RWPE2 (cell line): ENCODE measurements at places on chromosomes 16 and 17.

- DNase-seq: no peak
These were observed 572 bp downstream of the MPG start for GRCh38 chr16:78444-79150.

DNA sequence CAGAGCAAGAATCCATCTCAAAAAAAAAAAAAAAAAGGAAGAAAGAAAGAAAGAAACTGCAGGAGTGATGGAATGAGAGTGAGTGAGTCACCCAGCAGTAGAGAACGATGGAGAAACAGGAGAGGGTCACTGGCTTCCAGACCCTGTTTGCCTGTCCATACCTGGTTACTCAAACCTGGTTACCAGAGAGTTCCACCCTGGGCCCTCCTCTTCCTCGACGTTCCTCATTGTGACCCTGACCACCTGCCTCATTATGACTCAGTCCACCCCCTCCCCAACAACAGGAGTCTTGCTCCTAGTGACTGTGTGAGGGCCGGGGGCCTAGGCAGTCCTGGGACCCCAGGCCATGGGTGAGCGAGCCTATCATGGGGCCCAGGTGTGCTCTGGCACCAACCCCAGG lies at the start of gene SPEM3:
SPEM3 (plus strand) TSS at position 301 of the 400 bp plus-strand sequence; CDS start at position 347, 46 bp downstream.
- no peak for DNase-seq

GRCh38 chr16:27549464-27549745 lies 308 bp downstream of the GTF3C1 start:
- no peak for DNase-seq

GRCh38 chr17:74079537-74080300 lies 123.8 kb upstream of the RPL38 start:
- DNase-seq: no peak

DNA sequence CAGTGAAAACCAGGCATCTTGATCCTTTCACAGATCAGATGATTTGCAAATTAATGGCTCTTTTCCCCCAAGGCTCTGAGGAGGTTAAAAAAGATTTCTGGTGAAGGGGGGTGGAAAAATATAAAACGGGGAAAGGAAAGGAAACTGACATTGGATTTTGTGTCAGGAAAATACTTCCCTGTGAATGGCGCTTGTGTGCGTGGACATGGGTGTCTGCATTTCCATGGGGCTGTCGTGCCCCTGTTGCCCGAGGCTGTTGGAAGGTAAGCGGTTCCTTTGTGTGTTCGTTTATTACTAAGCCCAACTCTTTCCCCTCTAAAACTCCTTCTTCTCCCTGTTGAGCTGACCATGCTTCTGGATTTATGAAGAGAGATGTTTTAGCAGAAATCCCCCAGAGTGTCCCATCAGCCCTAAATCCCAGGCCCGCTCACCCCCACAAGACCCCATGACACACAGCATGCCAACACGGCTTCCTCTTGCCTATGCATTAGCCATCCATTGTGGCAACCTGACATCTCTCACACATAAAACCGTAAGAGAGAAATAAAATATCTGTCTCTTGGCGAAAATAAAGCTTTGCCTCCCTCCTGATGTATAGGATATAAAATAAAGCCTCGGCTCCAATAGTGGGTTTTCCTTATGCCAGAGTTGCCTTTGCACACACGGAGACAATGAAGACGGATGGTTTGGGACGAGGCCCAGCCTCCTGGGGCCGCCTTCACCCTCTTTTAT lies 7.3 kb upstream of the LHX1 start:
- DNase-seq: no peak

DNA sequence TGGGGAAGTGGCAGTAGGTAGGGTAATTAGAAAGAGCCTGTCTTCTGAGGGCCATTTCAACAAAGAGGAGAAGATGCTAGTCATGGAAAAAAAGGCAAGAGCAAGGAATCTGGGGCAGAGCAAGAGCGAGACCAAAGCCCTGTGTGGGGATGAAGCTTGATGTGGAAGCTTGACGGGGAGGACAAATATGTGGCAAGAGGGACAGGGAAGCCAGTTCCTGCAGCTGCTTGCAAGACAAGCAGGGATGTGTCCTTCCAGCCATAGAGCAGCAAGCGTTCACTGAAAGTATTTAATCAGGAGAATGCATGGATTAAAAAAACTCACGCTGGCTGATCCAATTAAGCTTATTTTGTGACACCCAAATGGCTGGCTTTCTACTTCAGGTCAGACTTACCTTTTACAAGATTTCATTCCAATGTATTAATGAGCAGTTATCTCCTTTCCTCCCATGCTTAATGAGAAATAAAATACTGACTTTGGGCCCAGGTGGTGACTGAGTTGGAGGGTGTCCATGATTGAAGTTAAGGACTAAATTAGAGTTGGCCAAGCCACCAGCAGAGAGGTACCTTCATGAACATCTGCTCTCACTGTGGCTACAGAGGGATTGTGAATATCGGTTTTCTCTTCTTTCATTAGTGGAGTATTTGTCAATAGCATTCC lies 76.8 kb downstream of the ABCA8 start:
- DNase-seq: no peak

DNA sequence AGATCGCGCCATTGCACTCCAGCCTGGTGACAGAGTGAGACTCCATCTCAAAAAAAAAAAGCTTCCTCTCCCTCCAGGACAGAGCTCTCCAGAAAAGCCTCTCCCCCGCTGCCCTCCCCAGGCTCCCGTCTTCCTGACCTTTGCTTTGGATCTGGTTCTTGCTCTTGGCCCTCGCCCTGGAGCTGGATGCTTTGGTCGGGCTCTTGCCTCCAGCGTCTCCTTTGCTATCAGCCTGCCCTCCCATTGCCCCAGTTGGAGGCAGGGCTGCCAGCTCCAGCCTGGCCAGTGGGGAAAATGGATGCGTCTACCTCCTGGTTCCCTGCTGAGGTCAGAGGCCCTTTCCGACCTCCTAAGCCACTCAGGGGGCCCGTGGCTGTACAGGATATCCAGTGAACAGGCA lies 35.9 kb downstream of the TRARG1 start:
- DNase-seq: no peak

DNA sequence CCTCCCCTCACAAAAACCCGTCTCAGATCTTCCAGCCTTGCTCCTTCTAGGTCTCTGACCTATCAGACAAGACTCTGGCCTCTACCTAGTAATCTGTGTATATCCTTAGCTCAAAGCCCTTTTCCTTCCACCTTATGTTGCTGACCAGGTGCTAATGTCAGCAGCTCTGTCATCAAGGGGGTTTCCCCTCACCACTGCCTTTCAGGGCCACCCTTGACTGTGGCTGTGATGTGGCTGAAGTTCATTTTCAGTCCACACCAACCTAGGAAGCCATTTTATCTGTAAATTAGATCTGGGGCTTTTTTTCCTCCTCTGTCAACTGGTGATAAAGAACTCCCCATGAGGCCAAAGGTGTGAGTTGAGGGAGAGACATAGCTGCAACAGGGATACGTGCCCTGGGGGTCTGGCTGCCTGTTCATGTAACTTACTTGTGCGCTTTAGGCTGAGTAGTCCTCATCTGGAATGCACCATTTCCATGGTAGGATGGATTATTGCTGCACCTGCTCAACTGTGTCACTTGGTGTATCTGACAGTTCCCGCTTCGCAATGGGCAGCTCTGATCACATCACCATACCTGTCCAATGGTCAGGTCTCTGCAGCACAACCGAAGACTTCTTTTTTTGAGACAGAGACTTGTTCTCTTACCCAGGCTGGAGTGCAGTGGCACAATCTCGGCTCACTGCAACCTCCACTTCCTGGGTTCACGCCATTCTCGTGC lies 14.7 kb upstream of the RUNDC3A start:
- no peak for DNase-seq

GRCh38 chr16:71919035-71919434 lies 23.7 kb downstream of the IST1 start:
- no peak for DNase-seq

DNA sequence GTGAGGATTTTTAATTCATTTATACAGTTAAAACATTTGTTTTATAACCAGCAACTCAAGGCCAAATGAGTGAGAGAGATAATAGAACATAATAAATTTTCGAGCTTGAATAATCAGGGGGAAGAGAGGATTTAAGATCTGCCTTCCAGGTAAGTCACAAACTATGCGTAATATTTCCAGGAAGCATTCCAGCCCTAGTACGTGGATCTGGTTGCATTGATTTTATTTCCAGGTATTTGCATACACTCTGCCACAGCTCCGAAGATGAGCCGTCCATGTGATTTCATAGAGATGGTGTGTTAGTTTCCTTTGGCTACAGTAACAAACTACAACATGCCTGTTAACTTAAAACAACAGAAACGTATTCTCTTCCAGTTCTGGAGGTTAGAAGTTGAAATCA lies 3.5 kb downstream of the DYNLRB2 start:
- DNase-seq: no peak

GRCh38 chr17:76820561-76820960 lies 47.6 kb upstream of the MGAT5B start:
- no peak for DNase-seq

DNA sequence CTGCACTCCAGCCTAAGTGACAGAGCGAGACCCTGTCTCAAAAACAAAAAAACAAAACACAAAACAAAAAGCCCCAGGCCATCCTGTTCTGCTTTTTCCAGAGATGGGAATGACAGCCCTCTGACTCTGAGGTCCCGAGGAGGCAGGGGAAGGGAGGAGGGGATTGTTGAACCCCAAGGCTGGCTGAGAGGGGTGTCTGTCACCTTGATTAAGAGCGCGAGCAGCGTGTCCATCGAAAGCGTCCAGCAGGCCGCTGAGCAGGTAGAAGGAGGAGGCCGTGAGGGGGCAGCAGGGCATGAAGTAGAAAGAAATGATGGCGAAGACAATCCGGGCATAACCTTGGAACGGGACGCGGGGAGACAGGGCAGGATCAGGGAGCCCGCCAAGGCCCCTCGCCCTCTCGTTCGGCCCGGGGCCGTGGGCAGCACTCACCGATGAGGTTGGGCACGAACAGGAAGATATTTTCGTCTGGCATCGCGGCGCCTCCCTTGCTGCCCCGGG lies 593 bp downstream of the CDIPT start:
- DNase-seq: no peak

DNA sequence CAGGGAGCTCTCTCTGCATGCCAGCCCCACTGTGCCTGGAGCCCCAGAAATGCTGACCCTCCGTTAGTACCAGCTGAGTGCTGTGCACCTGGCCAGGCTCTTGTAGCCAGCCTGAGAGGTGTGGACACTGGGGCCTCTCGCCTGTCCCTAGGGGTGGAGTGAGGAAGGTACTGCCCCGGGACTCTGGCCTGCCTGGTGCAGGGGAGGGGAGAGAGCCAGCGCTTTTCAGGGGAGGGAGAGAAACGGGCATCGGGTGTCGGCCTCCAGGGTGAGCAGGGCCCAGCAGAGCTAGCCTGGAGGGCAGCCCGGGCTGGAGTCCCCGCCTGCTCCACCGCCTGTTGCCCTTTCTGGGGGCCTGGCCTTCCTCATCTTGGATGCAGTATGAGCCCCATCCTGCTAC lies 13.1 kb downstream of the MAP2K3 start:
- no peak for DNase-seq

DNA sequence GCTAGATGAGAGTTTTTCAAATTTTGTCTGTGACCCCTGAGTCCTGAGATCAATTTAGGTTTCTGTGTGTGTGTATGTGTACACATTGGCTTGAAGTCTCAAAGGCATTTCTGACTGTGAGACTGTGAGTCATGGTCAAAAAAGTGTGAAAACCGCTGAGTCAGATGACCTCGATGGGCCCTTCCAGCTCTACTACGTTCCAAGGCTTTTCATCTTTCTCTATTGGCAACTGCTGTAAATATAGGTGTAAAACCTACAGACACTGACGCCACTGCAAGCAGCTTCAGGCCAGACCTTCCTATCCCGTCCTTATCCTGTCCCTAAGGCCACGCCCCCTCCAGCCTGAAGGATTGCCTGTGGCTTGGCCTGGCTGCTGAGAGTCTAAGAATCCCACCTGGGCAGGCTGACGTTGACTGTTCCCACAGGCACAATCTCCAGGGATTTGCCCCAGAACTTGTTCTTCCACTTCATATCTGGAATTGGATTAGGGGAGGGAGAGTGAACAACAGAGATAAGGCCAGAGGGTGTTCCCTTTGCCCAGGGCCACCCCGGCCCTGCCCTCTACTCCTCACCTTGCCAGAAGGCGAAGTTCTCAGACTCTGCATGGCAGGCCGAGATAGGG lies 11.3 kb downstream of the OSBPL7 start:
- peak; percentile 91 for DNase-seq

- DNase-seq: no peak
These were observed 561 bp upstream of the HERPUD1 start for GRCh38 chr16:56931271-56931891.

GRCh38 chr17:50053654-50053960 lies 2.3 kb upstream of the ITGA3 start:
- DNase-seq: no peak

DNA sequence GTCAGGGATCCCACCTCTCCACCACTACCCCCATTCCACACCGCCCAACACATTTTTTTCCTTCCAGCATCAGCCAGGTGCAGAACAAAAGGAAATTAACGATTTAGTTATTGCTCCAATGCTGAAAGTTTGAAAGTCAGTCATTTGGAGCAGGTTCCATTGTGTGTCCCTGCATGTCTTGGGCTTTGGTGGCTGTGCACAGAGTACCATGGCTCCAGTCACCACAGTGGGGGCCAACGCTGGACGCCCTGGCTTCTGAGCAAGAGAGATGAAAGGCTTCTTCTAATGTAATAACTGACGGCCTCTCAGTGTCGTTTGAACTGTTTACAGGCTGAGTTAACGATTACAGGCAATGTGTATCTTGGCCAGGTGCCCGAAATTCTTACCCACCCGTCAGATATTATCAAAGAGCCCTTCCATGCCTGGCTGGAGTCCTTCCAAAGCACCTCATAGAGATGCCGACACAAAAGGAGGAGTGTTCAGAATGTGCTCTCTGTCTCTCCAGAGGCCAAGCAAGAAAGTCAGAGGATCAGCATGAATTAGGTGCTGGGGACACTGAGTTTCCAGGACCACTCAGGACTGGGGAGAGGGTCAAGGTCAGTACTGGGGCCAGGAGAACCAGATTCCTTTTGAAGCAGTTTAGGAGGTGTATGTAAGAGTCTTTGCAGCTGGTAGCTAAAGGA lies 25.9 kb downstream of the RNF43 start:
- DNase-seq: peak; percentile 95

- DNase-seq: no peak
These were observed 1839.2 kb downstream of the TP53TG3F start for GRCh38 chr16:35298460-35299243.

DNA sequence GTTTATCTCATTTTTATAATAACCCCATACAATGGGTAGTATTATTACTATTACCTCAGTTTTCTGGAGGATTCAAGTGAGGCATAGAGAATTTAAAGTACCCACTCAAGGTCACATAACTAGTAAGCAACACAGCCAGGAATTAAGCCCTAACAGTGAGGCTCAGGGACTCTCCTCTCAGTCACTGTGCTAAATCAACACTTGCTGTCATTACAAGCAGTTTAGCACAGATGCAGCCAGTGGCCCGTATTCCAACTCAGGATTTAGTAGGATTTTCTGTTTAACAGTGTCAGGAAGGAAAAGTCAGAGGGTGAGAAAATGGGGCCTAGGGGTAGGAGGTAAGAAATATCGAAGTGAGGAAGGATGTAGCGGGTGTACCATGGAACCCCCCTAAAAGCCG lies 536.9 kb downstream of the TMEM114 start:
- no peak for DNase-seq
